ENCODE measurements at places on chromosomes 12 and 14.

- no peak for DNase-seq
Observed at GRCh38 chr12:45789025-45789424, 59.5 kb downstream of the ARID2 start.

- DNase-seq, result no peak
Observed at GRCh38 chr14:103662591-103662990, 33.6 kb downstream of the KLC1 start.

DNA sequence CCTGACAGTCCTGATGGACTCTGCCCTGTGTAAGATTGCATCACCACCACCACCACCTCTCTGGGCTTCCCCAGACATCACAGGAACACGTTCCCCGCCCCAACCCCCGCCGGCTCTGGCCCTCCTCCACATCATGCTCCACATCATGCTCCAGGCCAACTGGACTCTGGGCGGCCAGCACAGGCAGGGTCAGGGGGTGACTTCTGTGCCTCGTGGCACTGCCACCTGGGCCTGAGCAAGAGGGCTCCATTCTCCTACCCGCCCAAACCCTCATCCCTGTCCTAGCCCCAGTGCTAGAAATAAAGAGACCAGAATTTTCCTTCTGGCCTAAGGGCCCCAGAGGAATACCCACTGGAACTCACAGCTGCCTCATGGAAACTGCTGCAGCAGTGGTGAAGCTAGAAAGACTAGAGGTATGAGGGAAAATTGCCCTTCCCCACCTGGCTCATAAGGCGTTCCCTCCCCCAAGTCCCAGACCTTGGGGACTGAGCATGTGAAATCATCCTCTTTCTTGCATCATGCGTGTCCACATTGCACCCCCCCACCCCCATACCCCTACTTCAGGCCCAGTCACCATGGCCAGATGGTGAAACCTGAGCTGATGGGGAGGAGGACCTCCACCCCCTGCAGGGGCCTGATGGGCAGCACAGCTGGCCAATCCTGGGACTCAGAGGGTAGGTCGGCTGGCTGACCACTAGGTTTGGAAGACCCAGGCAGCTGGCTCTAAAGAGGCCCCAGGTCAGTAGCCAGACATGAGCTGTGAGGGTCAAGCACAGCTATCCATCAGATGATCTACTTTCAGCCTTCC lies at the start of gene INHBE:
Gene INHBE (plus strand): TSS at position 742 of the 808 bp plus-strand sequence. CDS start 230 bp downstream, outside the sequence.
- peak; percentile 81 for DNase-seq

DNA sequence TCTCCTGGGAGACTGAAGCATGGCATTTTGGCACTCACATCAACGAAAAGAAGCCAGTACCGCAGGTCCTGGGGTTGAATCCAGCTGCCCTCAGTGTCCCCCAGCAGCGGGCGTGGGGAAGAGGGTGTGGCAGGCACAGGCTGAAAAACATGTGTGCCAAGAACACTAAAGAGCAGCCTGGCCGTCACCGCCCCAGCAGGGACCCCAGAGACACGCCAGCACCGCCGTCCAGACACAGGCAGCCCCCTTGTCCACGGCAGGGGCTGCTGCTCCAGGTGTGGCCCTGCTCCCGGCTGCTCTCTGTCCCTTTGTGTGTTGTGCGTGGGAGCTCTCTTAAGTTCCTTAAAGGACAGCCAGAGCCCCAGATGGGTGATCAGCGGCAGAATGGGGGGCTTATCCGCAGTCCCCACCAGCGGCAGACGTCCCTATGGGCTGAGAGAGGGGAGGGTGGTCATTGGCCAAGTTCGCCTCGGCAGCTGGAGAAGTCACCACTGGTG lies 556 bp downstream of the PHETA1 start:
- DNase-seq, result no peak

DNA sequence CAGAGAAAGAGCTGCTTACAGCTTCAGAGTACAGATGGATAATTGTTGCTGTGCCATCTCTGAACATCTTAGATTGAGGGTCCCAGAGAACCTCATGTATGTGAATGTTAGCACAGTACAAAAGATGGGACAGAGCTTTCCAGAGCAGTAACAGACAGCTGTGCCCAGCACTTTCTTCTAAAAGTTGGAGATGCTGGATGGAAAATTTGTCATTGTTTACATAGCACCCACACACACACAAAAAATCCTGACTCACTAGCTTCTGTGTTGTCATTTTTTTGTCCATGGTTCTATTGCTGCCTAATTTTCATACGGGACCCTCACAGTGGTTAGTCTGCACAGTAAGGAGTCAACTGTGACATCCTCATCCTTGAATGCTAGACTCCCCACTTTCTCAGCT lies 374.7 kb downstream of the DIO2 start:
- no peak for DNase-seq

DNA sequence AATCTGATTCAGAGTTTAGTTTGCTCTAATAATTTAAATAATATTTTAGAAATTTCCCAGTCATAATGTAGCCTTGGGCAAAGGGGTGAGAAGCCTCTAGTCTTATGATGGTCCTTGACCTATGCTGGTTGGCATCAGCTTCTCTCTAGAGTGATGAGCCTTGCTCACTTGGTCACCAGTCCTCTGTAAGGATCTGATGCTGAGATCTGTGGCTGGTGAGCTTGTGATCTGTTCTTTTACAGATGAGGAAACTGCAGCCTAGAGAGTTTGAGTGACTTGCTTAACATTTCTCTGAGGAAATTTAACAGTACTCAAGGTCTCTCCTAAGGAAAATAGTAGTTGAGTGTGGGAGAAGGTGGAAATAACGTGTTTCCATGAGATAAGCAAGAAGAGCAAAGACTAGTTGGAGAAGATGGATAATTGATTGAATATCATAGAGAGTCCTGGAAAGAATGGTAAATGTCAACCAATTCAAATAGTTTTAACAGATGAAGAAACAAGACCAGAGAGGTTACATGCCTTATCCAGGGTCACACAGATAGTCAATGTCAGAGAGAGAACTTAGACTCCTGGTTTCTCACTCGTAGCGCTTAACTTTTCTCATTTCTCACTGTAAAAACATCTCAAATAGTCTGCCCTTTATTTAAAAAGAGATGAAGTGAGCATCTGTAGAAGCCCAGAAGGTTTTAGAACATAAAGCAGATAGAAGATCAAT lies 89.7 kb upstream of the ETV6 start:
- no peak for DNase-seq

DNA sequence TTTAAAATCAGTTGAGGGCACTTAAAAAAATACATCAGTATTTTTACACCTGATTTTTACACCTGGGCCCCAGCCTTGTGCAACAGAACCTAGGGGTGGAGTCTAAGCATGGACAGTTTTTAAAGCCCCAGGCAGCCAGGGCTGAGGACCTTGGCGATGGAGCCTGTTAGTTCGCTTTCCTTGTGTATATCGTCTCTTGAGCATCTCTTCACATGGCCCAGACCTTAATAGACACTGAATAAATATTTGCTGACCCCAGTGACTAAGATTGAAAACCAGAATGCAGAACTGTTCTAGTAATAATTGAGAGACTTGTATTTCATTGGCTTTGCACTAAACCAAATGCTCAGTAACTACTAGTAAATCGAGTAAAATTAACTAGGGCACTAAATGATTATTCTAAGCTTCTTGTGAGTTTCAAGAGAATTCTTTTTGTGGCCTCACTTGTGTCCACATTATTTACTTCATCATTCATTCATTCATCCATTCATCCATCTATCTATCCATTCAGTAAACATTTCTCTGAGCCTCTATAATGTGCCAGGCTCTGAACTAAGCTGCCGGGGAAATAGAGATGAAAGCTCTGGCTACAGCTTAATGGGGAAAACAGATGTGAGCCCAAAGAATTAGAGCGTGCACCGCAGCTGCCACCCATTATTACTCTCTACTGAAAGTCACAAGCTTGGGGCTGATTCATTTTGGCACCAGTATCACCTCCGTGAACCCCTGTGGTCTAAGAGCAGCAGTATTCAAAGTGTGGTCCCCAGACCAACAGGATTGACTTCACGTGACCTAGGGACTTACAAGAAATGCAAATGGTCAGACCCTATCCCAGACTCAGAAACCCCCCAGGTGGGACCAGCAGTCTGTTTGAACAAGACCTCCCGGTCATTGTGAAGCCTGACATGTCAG lies 30.7 kb upstream of the BCL7A start:
- DNase-seq, result no peak

GRCh38 chr12:45913631-45914030 lies 76.7 kb downstream of the SCAF11 start:
- DNase-seq, result no peak

DNA sequence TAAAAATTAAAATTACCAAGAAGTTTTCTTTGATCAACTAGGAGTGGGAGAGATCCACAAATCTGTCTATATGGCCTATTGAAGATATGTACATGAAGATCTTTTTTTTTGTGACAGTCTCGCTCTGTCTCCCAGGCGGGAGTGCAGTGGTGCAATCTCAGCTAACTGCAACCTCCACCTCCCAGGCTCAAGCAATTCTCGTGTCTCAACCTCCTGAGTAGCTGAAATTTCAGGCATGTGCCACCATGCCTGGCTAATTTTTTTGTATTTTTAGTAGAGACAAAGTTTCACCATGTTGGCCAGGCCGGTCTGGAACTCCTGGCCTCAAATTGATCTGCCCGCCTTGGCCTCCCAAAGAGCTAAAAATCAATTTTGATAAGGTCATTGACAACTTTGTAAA lies 4.6 kb upstream of the NFATC4 start:
- no peak for DNase-seq

DNA sequence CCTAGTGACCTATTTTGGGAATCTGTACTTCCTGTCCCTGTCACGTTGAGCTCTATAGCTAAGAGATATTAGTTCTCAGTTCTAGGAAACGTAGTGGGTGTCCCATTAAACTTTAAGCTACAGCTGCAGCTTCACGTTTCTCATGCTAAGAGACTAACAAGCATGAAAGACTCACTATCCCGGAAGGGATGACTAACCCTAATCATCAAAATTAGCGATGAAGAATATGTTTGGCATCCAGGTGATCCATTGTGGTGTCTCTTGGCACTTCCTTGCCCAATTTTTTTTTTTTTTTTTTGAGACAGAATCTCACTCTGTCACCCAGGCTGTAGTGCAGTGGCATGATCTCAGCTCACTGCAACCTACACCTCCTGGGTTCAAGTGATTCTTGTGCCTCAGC lies 11.0 kb upstream of the LALBA start:
- no peak for DNase-seq

DNA sequence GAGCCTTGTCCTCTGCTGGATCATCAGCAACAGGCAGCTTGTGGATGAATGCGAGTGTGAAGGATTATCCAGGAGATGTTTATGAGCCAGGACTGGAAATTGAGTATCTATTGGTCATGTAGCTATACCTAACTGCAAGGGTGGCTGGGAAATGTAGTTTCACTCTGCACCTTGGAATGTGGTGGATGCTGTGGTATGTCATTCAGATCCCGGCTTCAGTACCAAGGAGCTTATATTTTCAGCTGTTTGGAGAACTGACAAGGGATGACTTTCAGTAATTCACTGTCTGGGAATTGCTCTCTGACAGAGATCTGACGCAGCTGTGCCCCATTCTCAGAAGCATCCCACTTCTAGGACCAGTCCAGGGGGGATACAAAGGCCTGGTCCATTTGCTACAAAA lies 792.3 kb upstream of the NOVA1 start:
- no peak for DNase-seq

GRCh38 chr12:32887058-32887457 lies 9.5 kb downstream of the PKP2 start:
- no peak for DNase-seq

DNA sequence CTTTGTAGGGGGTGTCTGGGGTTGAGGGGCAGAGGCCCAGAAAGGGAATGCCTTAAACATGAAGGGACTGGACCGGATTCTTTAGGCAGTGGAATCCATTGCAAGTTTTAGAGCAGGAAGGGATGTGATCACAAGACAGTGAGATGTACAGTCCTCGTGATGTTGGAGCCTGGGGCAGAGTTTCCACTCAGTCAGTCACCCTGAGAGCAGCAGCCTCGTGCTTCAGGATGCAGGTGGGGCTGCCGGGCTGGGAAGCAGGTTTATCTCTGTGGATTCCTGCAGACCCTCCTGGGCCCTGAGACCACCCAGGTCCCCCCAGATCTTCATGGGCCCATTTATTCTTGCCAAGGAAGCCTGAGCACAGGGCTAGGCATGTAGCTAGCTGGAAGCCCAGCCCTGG lies 38.5 kb downstream of the RIN3 start:
- DNase-seq, result no peak

- no peak for DNase-seq
Observed at GRCh38 chr12:27193106-27193505, 51.0 kb upstream of the STK38L start.

DNA sequence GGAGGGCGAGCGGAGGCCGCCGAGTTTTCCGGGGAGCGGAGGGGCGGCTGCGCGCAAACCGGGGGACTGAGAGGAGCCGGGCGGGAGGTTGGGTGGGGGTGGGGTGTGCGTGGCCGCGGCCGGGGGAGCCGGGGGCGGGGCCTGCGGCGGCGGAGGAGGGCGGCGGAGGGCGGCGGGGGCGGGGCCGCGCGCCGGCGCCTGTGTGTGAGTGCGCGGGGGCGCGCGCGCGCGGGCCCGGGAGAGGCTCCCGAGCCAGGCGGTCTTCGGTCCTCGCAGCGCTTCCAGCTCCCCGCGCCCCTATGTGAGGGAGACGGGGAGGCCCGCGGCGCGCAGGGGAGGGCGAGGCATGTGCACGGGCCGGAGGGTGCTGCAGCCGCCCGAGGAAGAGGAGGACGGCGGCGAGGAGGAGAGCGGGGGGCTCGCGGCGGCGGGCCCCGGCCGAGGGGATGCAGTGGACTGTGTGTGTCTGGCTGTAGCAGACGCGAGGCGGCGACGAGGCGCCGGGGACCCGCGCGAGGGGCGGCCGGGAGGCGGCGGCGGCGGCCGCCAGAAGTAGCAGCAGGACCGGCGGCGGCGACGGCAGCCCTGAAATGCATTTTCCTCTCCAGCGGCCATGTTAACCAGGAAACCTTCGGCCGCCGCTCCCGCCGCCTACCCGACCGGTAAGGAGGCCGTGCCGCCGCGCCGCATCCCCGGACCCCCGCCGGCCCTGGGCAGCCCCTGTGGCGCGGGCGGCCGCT lies at the start of gene DYRK2:
Gene DYRK2 (plus strand): TSS at position 225 of the 740 bp plus-strand sequence. CDS start 389 bp downstream, at position 614.
- peak; percentile 53 for DNase-seq

GRCh38 chr12:58920102-58920960 lies at the start of gene LRIG3:
Gene LRIG3, minus strand, starts transcription at chr12:58920504. Its CDS starts 269 bp downstream, at chr12:58920235.
- DNase-seq, result peak; percentile 39

- no peak for DNase-seq
Observed at GRCh38 chr14:101034986-101035385, 131.5 kb upstream of the RTL1 start.

- no peak for DNase-seq
Observed at GRCh38 chr14:72000907-72001306, 68.7 kb downstream of the RGS6 start.

DNA sequence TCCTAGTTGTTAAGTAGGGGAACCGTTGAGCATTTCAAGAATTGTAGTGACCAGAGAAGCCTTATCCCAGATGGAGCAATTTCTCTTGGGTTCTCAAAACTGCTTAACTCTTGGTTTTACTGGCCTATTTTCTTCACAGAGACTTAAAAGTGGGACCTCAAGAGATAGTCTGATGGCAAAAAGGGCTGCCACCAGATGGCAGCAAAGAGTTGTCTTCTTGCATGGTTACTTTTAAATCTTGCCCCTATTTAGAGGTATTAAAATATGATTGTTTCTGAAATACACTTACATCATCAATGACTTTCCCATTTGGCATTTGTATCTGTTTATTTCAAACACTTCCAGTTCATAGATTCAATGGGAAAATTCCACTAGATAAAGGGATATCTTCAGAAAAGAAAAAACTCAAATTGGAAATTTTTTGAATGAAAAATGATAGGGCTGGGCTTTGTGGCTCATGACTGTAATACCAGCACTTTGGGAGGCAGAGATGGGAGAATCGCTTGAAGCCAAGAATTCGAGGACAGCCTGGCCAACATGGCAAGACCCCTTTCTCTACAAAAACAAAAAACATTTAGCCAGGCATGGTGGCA lies 69.9 kb upstream of the CNTN1 start:
- DNase-seq, result peak; percentile 81

GRCh38 chr14:22429546-22430294 lies 159.3 kb downstream of the DAD1 start:
- DNase-seq, result no peak
